Activated T-helper 1 cell treated with anti-CD3 and anti-CD28 coated beads, Interleukin-12 subunit alpha, Interleukin-12 subunit beta, Interleukin-2, Interleukin-4 antibody, amounts not matched to agents 30 ng/mL and 10 ng/mL and 1 ng/mL, durations not matched to agents 14 hours and 24 hours and 36 hours (primary cell): ENCODE measurements at places on chromosomes 16 and 17. TPM values are rescaled to one million over a fixed set of nuclear protein-coding genes. Genes with fewer than 3 reads are reported as not detected.

DNA sequence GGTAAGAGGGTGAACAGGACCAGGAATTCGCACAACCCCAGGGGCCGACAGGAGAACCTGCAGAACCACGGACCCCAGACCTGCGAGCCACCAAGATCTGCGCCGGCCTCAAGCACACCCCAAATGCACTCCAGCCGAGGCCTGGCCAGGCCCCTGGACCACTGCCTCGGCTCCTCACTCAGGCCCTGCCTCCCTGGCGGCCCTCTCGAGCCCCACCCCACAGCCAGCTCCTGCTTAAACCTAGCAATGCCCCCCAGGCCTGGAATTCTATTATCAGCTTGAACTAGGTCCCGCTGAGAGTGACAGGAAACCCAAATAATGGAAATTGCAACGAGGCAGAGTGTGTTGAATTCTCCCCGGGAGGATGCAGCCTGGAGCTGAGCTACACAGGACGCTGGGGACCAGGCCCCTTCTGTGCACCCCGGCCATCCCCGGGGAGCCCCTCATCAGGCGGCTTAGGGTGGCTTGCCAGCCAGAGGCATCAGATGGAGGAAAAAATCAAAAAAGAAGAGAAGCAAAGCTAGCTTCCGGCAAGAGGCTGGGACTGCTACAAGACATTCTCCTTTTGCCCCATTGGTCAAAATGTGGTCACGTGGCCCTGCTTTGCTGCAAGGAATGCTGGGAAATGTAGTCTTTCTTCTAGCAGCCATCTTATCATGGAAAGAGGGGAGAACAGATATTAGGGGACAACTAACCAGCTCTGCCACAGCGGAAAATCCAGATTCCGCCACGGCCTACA, 2.4 kb upstream of the ENPP7 start:
- no peaks in the 10 kb centered on the region for H3K27me3 ChIP-seq
- H3K4me1 ChIP-seq = peaks cover 6% of the 10 kb centered on the region
- DNase-seq = peak; percentile 78
- peak overlapping the region; percentile 53 for H3K4me3 ChIP-seq

- no peaks in the 10 kb centered on the region for H3K4me1 ChIP-seq
- peaks cover 2% of the 10 kb centered on the region for H3K27me3 ChIP-seq
- H3K27ac ChIP-seq = no peak overlapping the region
- H3K36me3 ChIP-seq = no peaks in the 10 kb centered on the region
- DNase-seq = peak; percentile 49
- H3K4me3 ChIP-seq = no peak overlapping the region
Observed at GRCh38 chr17:43878260-43879175, 28.8 kb downstream of the MPP2 start.

DNA sequence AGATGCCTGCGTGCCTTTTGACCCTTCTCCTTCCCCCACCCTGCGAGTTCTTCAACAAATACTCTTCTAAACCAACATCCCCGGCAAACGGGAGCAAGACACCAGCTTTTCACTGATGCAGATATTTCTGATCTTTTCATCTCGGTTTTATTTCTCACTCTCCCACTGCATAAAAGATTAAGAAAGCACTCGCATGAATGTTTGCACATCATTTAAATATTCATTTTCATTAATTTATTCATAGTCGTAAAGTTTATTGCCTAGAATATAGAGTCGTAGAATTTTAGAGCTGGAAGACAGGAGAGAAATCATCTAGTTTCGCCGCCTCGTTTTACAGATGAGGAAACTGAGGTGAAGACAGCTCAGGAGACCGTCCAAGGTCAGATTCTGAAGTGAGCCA, 488.1 kb downstream of the MAF start:
- no peak for DNase-seq
- no peak overlapping the region for H3K27ac ChIP-seq
- peaks cover 2% of the 10 kb centered on the region for H3K36me3 ChIP-seq

The FNDC8 gene
- not detected in 2 replicates for total RNA-seq

- no peak for DNase-seq
- no peaks in the 10 kb centered on the region for H3K27me3 ChIP-seq
- no peak overlapping the region for H3K27ac ChIP-seq
- H3K36me3 ChIP-seq = no peaks in the 10 kb centered on the region
- H3K4me1 ChIP-seq = no peaks in the 10 kb centered on the region
Observed at GRCh38 chr16:82523815-82524214, 103.0 kb upstream of the CDH13 start.
